ENCODE measurements at places on chromosomes 11 and 22. TPM values are rescaled to one million over a fixed set of nuclear protein-coding genes. Genes with fewer than 3 reads are reported as not detected.

VWCE gene
- total RNA-seq, result 16.9 TPM

SAA1 gene
- total RNA-seq, result not detected

DNA sequence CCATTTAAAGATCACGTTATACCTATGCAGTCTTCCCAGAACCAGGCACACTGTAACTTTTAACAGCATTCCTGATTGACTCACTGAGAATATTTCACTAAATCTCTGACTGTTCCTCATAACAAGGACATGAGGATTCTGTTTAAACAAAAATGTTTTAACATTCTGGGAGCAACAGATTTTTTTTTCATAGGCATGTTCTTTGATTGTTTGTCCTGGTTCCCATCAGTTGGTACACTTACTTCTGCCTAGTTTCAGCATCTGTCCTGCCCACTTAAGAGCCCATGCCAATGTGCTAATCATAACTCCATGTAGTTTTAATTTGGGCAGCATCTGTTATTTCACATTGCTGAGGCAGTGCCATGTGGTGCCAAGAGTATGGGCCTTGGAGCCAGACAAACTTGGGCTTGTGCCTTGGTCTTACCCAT is 138.5 kb upstream of the CTSC start:
- H3K4me3 ChIP-seq, result no peak overlapping the region
- H3K36me3 ChIP-seq, result no peaks in the 10 kb centered on the region
- H3K4me1 ChIP-seq, result peaks cover 3% of the 10 kb centered on the region
- H3K27ac ChIP-seq, result no peak overlapping the region

DNA sequence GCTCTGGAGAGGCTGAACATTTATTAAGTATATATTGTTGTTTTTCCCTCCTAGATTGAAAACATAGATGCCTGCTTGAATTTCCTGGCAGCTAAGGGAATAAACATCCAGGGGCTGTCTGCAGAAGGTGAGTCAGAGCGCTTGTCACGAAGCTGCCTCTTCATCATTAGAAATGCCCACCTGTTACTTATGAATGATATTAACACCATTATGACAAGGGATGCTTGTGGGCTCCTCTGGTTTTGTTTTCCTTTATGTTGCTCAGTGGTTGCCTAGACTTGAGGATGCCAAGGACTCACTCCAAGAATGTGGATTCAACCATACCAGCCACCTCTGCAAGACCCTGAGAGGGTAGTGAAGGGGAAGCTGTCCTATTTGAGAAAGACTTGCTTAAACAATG is 156.2 kb downstream of the NAV2 start:
- H3K4me1 ChIP-seq, result peaks cover 71% of the 10 kb centered on the region
- H3K27ac ChIP-seq, result peak overlapping the region; percentile 28

DNA sequence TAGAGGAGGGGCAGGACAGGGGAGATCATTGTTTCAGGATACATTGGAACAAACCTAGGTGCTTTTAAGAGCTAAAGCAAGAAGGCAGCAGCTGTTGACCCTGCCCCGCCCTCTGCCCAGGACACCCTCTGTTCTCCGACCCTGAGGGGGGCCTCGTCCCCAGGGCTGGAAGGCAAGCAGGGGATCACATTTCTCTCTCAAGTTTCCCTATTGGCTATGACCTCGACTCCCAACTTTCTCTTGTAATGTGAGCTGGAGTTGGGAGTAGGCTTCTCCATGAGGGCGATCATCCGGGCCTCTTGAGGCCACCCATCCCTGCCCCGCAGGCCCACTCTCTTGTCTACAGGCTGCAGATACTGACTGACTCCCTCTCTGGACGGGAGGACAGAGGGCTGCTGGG is 37.7 kb downstream of the DSCAML1 start:
- H3K4me1 ChIP-seq, result peaks cover 6% of the 10 kb centered on the region
- H3K4me3 ChIP-seq, result no peak overlapping the region
- peak; percentile 55 for DNase-seq
- no peaks in the 10 kb centered on the region for H3K27me3 ChIP-seq
- no peaks in the 10 kb centered on the region for H3K36me3 ChIP-seq

DNA sequence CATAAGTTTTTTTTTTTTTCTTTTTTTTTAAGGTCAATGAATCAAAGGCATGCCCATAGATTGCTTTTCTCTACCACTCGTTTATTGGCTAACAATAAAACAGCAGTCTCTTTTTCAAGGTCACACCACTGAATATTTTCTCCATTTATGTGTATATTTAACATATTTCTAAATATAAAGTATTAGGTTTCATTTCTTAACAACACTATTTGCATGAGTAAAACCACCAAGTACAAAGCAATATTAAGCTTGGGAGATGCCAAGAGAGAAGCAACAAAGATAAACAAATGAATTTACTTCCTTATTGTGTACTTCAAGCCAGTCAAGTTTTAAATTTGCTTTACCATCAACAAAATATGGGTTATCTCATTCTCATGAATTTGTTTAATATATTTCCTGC is 708.9 kb upstream of the CCDC179 start:
- H3K4me3 ChIP-seq, result no peak overlapping the region
- H3K36me3 ChIP-seq, result no peaks in the 10 kb centered on the region
- no peak for DNase-seq
- peaks cover 3% of the 10 kb centered on the region for H3K4me1 ChIP-seq
- no peak overlapping the region for H3K27ac ChIP-seq
- no peaks in the 10 kb centered on the region for H3K27me3 ChIP-seq

GRCh38 chr11:75589933-75590332 is 27.9 kb downstream of the SERPINH1 start:
- no peak overlapping the region for H3K4me3 ChIP-seq
- no peaks in the 10 kb centered on the region for H3K4me1 ChIP-seq
- DNase-seq, result no peak
- H3K27ac ChIP-seq, result no peak overlapping the region

DNA sequence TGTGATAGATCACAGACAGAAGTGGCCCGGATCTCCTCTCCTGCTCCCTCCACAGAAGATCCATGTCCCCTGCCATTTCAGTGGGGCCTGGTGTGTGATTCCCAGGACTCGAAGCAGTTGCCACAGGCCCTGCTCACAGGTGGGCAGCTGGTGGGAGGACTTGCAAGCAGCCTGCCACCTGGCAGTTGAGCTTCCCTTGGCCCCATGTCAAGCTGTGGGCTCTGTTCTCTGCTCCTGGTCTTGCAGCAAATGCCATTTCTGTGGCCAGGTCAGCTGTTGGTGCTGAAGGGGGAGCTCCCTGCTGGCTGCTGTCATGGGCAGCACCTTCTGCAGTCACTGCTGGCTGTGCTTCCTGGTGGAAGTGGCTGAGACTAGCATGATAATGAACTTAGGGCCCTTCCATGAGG is 59.1 kb upstream of the SLC22A12 start:
- no peaks in the 10 kb centered on the region for H3K36me3 ChIP-seq
- DNase-seq, result no peak
- no peaks in the 10 kb centered on the region for H3K27me3 ChIP-seq
